ENCODE measurements at places on chromosomes 5 and 9.
A peak's percentile ranks its signal among the peaks of the same experiment; 100 is the strongest.

DNA sequence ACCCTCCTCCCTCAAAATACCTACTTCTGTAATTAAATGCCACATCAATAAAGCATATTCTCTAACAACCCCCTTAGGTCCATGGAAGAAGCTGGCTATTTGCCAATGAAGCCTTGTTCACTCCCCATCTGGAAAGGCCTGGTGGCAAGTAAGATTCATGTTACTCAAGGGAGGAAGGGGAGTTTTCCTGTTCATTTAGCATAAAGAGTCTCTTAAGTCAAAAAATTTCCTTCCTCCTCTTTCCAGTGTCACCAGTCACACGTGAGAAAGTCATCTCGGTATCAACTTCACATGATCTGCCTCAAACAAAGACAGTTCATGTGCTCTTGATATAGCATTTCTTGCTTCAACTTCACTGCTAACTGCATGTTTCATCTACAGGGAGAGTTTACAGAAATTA, 32.7 kb upstream of the RIC1 start:
- no peak for DNase-seq

DNA sequence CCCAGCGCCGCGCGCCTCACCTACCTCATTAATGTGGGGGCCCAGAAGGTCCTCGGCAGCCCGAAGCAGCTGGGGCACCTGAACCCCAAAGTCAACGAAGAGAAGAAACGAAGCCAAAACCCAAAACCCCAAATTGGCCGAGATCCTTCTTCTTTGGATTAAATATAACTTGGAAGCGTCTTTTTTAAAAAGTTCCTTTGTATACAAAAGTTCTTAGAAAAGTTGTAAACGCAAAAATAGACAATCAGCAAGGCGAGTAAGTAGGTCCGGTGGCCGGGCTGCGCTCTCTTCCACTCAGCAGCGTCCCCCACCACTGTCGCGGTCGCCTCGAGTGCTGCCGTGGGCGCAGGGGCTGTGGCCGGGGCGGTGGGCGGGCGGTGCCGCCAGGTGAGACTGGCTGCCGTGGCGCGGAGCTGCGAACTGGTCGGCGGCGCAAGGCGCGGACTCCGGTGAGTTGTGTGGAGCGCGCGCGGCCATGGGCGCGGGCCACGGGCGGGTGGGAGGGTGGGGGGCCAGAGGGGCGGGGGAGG, 360 bp downstream of the KLF4 start:
- DNase-seq, result no peak

DNA sequence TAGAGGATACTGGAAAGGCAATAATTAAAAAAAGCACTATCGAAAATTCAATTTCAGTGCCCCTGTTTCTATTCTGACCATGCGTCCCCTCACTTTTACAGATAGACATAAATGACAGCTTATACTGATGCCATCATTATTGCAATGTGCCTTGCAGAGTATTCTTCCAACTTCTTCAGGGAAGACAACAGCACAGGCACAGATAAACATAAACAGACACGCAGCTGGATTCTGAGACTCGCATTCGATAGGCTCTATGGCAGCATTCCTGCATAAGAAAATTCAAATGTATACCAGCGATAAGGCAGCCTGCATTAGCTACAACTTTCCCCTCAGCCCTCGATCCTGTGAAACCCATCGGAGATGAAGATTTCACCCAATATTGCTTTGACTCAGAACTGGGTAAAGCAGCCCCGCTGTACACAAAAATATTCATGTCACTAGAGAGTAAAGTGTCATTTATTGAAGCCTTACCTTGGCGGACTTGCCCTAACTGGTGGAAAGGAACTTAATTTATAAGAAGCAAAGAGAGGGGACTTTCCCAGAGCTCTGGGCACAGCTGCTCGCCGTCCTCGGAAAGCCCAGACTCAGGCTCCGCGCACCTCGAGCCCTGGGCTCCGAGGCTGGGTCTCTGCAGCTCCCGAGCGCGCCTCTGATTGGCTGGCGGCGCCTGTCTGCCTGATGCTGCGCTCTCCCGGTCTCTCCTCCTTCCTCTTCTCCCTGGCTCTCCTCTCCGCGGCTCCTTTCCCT, at the start of gene CDH18:
CDH18 (minus strand) TSS at position 589 of the 750 bp plus-strand sequence. CDS start 149,214 bp downstream, outside the sequence.
- no peak for DNase-seq

DNA sequence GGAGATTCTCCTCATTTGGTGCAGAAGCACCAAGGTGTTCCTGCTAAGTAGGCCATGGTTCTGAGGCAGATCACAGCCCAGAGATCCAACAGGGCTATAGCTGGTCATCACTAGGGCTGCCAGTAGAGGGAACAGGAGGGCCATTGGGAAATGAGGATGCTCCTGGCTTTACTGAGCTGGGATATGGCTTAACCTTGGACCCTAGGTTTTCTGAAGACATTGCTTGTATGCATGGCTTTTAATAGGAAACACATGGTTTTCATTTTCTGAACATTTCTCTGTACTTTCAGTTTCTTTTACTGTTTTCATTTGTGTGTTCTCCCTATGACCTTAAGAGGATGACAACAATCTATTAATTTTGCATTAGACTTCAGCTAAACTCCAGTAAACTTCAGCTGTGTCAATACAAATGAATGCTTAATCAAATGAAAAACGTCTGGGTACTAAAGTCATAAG, at the start of gene IFNW1:
IFNW1 (minus strand) TSS at position 406 of the 456 bp plus-strand sequence; CDS start at position 144, 262 bp downstream.
- DNase-seq, result no peak

- no peak for DNase-seq
Observed at GRCh38 chr5:102664616-102665335, 90.3 kb upstream of the PAM start.

GRCh38 chr5:41821051-41821450, 49.2 kb downstream of the OXCT1 start:
- no peak for DNase-seq

DNA sequence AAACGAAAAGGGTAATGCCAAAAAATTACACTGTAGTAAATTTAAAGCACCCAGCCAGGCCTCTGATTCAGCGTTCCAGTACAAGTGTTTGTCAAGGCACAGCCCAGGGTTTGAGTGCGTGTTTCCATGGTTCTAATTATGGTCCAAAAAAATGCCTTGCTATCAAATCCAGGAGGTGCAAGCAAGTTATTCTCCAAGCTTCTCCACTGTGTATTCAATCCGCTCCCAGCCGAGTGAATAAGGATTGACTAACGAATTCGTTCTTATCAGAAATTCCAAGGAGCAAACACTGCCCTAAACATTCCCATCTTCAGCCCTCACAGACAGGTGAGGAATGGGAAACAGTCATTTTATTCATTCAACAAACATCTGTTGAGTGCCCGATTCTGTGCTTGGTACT, 103.3 kb upstream of the WWC1 start:
- DNase-seq, result no peak

GRCh38 chr5:158875272-158875679, 224.4 kb downstream of the EBF1 start:
- DNase-seq, result no peak

GRCh38 chr9:91073049-91073810, 271.6 kb downstream of the SYK start:
- DNase-seq, result peak; percentile 53

DNA sequence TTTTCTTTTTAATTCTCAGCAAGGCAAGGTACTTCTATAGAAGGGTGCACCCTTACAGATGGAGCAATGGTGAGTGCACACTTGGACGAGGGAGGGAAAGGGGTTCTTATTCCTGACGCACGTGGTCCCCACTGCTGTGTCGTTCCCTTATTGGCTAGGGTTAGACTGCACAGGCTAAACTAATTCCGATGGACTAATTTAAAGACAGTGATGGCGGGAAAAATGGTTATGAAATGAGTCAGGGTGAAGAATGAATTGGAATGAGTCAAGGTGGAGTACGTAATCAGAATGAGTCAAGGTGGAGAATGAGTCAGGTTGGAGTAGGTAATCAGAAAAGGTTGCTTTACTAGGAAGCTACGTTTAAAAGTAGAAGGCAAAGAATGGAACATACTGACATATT, 2.1 kb upstream of the HMGCS1 start:
- DNase-seq, result peak; percentile 76

- DNase-seq, result no peak
Observed at GRCh38 chr9:86774116-86774515, 173.2 kb downstream of the GAS1 start.

GRCh38 chr5:99000876-99001275, 72.1 kb upstream of the CHD1 start:
- DNase-seq, result no peak

- no peak for DNase-seq
Observed at GRCh38 chr5:110630350-110630749, 96.1 kb downstream of the TMEM232 start.

DNA sequence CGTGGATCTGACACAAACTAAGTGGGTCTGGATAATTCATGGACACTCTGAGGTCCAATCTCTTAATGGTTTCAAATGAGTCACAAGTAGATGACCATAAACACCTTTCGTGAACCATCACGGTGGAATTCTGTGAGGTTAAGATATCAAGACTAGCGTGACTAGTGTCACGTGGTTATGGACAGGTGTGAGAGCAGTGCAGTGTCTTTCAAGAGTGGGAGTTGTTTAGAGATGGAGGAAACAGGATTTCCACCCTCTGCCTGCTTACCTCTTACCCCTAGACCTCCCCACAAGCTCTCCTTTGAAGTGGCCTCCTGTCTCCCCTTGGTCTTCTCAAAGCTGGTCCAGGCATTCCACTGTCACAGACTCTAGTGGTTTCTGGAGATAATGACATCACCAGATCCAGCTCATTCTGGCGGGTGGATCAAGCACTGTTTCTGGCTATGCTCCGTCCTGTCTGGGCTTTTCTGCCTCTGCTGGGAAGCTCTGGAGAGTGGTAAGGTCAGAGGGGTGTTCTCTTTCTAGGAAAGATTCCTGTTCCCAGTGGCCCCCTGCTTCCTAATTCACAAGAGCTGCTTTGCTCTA, 20.0 kb upstream of the ZNF782 start:
- DNase-seq, result no peak

DNA sequence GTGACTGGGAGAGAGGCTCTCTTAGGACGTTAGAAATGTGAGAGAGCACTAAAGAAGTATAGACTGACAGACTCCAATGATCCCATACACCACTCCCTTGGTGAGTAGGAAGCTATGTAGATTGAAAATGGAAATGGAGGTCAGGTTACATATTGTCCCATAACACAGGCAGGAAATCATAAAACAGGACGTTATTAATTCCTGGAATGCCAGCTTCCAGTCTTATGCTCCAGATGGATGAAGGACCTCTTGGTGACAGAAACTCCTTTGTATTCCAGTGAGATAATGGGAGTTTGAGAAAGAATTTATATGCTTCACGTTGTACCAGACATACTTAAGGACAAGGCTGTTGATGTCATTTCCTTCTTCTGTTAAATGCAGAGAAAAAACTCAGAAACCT, 338.2 kb upstream of the ITGA1 start:
- no peak for DNase-seq

DNA sequence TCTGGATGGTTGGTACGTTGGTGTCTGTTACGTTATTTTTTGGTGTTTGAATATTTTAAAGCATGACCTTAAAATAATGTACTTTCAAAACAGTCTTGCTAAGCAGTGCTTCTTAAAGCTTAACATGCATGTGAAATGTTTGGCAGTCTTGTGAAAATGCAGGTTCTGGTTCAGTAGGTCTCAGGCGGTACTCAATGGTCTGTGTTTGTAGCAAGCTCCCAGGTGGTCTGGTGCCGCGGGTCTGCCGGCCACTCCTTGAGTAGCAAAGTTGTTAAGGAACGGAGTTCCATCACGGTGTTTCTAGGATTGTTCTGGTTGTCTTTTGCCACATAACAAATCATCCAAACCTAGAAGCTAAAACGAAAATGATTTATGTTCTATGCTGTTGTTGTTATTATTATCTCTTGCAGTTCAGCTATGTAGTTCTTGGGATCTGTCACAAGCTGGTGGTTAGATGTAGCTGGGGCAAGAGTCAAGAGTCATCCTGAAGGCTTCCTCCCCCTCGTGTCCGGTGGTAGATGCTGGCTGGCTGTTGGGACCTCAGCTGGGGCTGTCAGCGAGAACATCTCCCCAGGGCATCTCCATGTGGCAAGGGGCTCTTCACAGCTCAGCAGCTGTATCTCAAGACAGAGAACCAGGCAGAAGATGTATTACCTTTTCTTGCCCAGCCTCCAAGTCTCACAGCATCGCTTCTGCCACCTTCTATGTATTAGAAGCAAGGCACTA, 186.8 kb downstream of the PALM2AKAP2 start:
- peak; percentile 54 for DNase-seq

GRCh38 chr9:110206389-110206788, 1.6 kb downstream of the C9orf152 start:
- DNase-seq, result no peak

GRCh38 chr5:5710471-5710870, 288.0 kb downstream of the ICE1 start:
- no peak for DNase-seq

- DNase-seq, result no peak
Observed at GRCh38 chr5:137329586-137330296, 169.4 kb downstream of the SPOCK1 start.

Data from activated CD4-positive, alpha-beta T cell treated with anti-CD3 and anti-CD28 coated beads, Interleukin-2, amount 10 ng/mL, durations not matched to agents 24 days and 14 days (primary cell).